ENCODE measurements at places on chromosomes 7 and 10.

DNA sequence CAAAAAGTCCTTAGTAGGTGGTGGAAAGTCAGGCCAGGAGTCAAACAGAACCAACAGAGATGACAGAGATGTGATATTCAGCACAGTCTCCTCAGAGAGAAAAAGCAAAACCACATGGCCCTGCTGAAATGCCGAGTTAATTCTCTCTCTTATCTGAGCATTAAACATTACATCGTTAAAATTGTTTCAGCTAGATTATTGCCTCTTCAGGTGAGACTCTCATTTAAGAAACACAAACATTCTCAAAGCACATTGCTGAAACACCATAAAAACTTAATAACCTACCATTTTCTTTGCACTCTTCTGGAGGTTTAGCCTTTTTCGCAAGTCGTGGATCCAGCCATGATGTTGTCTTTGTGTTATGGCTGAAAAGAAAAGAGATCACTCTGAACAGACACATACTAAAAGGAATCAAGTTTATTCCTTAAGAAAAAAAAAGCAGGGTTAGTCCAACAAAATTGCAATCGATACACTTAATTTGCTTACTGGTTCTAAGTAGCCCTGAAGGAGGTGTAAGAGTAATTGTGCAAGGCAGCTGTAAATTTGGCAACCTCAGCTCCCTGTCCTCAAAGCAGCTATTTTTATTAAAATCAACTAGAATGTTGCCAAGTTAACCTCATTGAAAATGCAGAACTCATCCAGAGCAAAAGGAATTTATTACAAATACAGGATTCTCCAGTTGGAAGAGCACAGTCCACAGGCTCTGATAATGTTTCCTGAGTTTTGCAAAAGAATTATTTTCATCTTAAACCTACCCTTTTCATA is 691.1 kb downstream of the PHTF2 start:
- DNase-seq, result no peak

DNA sequence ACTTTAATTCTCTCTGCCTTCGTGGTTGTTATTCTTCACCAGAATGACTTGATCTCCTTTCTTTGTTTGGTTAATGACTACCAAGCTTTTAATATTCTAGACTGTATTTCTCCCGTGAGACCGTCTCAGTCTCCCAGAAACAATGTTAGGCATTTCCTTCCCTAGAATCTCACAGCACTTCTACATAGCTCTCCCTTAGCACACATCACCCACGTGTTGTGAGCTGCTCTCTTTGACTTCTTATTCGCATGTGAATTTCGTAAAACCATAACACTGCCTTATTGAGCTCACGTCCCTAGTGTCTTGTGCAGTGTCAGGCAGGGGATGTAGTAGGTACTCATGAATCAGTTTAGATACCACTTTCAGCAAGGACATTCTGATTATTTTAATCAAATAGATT is 57.5 kb upstream of the MGAM2 start:
- DNase-seq, result no peak

DNA sequence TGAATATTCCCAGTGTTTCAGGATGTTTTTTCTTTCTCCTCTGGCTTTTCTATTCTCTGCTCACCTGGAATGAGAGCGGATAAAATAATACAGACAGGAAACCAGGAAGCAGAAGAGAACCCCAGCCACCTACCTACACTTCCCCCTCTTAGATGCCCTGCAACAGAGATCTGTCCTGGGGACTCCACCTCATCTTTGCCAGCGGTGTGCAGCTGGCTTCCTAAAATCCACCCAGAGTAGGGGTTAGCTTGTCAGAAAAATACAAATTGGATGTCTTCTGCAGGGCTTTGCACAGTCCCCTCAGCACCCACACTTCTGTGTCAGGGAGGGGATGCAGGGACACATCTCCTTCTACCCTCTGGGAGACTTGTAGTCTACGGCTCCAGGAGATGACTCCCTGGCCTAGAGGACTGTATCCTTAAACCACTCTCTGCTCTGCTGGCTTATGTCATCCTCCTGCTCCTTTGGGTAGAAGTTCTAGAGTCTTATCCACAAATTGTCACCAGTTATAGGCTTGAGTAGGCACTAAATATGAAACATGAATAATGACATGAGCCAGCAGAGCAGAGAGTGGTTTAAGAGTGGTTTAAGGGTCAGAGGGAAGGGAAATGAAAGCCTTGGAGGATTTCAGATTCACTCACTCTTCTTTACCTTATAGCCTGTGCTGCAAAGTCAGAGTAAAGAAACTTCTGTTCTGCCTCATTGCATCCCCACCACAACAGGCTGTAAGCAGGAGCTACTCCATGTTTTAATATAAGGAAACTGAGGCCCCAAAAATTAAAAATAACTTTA is 749.4 kb downstream of the AUTS2 start:
- DNase-seq, result no peak

DNA sequence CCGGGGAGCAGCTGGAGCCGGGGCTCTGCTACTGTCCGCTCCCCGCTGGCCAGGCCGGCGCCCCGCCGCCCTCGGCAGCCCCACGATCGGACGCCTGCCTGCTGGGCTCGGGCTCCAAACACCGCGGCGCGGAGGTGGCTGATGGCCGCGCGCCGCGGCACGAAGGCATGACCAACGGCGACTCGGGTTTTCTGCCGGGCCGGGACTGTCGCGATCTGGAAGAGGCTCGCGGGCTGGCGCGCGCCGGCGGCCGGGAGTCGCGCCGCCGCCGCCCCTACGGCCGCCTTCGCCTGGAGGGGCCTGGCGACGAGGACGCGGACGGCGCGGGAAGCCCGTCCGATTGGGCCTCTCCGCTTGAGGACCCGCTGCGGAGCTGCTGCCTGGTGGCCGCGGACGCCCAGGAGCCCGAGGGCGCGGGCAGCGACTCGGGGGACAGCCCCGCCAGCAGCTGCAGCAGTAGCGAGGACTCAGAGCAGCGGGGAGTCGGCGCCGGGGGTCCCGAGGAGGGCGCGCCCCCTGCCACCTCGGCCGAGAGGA is 570 bp downstream of the TBC1D12 start:
- DNase-seq, result no peak

DNA sequence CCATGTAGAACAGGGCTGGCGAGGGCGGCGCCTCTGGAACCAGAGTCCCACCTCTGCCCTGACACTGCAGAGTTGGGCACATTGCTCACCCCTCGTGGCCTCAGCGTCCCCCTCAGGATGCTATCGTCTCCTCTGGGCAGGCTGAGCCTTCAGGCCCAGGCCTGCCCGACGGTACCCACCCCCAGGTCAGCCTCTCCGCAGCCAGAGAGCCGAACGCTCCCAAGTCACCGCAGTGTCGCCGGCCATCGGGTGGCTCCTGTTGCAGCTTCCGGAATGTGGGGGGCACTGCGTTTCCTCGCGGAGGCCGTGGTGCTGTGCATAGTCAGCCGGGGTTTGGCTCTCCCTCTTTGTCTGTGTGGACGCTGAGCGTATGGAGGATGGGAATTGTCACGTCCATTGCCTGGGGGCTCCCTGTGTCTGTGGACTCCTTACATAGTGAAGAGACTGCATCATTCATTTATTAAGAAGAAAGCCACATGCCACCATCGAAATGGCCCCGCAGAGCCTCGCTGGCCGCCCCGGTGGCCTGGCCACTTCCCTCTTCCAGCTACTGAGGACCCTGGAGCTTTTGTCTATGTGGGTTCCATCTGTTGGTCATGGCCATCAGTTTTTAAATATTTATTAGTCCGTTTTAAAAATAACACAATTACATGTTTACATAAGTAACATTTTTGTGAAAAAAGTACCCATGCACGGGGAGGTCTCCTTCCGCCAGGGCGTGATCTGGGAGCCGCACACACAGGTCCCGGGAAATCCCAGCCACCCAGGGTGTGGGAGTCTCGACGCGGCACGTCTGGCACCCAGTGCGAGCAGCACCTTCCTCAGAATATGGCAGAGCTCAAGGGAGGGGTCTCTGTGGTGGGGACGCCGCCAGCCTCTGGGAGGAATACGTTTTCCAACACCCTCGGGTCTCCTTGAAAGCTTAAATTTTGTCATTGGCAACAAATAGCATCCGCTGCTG is 15.6 kb downstream of the NKX6-2 start:
- no peak for DNase-seq

DNA sequence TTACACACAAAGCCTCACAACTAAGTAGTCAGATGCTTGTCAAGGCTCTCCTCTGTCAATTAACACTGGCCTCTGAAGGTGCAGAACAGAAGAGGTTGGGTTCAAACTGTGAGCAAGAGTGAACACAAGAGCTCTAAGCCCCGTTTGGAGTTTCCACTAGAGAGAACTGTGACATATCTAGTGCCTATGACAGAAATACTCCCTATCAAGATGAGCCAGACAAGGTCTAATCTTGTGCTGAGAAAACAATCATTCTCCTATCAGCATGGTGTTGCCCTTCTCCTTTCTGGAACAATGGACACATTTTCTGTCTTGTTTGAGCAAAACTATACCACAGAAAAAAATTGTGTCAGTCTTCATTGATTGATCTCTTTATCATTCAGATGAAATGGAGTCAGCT is 62.4 kb upstream of the CCDC71L start:
- no peak for DNase-seq

Measured in NB4 (cell line).